ENCODE measurements at places on chromosomes 7 and 10.

- no peak for DNase-seq
These were observed 141.0 kb downstream of the PTEN start for GRCh38 chr10:88004451-88004850.

- DNase-seq, result no peak
These were observed 45.9 kb upstream of the DNAAF5 start for GRCh38 chr7:680411-681127.

DNA sequence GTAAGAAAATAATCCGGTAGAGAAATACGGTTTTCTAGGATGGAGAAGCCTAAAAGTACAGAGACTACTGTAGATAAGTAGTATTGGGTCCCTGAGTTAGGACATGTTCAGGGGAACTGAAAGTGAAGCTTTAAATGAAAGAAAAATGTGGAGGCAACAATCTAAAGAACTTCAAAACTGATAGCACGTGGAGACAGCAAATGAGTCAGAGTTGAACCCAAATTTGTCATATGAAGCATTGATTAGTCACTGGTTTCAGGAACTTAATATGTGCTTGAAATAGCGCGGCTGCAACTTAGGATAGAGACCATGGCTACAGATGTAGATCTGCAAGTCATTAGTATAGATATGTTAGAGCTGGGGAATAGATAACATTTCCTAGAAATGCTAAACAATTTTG is 1138.6 kb upstream of the SORCS1 start:
- no peak for DNase-seq

DNA sequence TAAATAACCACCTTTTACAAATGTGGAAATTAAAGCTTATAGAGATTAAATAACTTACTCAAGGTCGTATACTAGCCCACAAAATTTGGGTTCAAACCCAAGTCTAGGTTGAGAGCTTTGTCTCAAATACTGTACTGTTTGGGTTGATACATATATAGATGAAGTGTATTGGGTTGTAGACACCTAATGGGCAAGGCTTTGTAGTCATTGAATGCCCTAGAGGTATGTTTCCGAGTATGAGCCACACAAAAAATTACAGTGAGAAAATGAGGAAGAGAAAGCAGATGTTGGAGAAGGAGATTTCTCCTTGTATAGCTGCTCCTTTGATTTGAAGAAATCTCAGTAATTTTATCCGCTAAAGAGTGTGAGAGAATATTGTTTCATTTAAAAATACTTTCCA is 60.6 kb downstream of the C1GALT1 start:
- no peak for DNase-seq

- DNase-seq, result no peak
These were observed 473.8 kb downstream of the KIF20B start for GRCh38 chr10:90175161-90175681.

- DNase-seq, result no peak
These were observed 983.0 kb downstream of the SORCS1 start for GRCh38 chr10:106181501-106181900.

DNA sequence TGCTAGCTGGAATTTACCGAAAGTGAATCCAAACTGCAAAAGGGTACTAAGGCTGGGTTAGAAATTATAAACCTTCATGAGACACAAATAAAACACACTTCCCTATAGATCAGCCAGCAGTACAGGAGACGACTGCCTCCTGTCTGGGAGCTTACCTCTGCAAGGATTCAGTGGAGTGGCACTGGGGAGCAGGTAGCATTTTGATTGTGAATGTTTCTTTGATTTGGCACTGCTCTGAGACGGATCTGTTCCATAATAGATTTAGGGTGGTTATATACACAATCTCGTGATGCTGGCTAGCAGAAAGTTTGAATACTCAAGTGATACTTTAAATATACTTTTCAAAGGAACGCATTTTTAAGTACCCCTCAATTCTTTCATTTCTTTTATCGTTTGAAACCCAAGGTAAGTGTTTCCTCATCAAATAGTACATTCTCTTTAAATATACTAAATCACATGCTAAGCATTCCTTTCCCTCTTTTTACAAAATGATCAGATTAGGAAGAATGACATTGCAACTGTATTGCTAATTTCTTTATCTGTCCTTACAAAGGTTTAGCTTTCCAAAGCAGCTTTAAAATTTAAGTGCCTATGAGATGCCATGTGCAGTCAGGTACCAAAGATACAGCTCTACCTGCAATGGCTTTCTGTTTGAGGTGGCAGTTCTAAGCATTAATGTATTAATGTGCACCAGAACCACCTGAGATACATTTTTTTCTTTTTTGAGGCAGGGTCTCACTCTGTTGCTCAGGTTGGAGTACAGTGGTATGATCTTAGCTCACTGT is 20.6 kb upstream of the CHCHD3 start:
- DNase-seq, result no peak

- peak; percentile 29 for DNase-seq
These were observed 36.7 kb downstream of the ASNS start for GRCh38 chr7:97835296-97836138.

- DNase-seq, result no peak
These were observed 186.7 kb upstream of the HGF start for GRCh38 chr7:81956520-81956919.

DNA sequence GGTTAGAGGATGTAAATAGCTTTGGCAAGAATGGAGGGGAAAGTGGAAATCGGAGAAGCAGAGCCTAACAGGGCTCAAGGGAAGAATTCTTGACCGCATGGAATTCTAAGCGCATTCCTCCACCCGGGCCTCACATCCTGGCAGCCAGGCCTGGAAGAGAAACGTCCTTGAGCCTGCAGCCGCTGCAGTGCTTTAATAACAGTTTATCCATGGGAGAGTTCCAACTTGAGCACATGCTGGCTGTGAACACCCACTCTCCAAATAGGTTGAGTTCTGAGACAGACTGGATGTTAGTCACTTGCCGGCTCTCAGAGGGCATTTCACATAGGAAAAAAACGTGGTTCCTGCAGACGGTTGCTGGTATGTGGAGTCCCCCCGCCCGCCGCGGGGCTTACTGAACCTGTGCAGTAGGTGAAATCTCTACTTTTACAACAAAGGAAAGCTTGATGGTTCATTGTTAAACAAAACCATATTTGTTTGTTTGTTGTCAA is 61.4 kb upstream of the STEAP1B start:
- peak; percentile 68 for DNase-seq

DNA sequence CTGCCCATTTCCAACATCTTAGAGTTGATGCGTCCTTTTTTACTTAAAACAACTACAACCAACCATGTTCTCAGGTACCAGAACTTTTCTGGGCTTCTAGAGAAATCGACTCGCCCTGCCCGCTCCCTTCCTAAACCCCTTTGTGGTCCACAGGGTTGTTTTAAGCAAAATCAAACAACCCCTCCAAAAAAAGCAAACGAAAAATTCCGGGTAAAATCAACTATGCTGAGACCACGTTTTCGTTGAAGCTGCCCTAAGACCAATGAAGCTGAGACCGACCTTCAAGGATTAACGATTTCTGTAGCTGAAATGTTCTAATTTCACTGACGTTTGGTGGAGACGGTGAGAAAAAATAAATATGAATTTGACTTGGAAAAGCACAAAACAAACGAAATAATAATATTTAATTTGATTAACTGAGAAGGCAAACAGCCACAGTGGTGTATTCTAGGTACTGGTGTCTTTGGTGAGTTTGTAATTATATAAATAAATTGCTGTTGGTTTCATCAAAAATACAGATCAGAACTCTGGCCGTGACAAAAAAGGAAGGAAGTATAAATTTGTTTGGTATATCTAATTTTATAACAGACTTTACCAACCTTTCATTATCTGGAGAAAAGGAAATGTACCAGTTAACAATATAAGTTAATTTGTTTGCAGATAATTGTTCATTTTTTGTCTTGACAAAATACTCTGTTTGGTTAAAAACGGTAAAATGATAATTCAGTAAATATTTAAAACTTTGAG is 4.7 kb upstream of the IGF2BP3 start:
- DNase-seq, result no peak
